ENCODE measurements at places on chromosomes 3 and 15.

DNA sequence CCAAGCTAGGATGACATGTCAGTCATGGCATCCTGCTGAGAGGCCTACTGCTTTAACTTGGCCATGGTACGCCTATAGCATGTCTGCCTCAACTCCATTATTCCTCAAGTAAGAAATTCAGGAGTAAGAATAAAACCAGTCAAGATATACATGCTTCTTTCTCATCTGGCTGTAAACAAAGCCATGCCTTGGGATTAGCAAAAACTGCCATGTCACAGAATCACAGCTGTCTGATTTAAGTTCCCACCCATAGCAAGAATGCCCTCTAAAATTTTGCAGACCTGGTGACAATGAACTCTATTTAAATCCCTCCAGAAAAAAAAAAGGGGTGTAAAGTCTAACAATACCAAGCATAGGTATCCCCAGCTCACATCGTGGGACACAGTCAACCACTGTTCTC, 55.6 kb upstream of the ACAN start:
- DNase-seq = no peak

- no peak for DNase-seq
Observed at GRCh38 chr3:123155471-123156011, 46.2 kb upstream of the SEC22A start.

DNA sequence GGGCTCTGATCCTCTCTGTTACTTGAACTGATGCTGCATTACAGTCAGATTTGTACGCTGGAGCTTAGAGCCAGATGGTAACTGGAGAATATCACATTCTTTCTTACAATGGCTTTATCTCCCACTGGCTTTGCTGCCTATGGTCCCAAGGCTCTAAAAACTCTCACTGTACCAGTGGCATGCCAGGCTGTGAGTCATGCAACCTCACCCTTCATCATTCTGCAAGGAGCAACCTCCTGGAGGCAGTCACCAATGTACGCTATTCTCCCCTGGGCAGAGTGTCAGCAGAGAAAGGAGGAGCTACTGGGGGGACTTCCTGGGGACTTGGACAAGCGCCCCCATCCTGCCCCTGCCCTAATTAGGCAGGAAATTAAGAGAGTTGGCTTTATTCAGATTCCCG, 97.9 kb upstream of the EIF1B start:
- no peak for DNase-seq

DNA sequence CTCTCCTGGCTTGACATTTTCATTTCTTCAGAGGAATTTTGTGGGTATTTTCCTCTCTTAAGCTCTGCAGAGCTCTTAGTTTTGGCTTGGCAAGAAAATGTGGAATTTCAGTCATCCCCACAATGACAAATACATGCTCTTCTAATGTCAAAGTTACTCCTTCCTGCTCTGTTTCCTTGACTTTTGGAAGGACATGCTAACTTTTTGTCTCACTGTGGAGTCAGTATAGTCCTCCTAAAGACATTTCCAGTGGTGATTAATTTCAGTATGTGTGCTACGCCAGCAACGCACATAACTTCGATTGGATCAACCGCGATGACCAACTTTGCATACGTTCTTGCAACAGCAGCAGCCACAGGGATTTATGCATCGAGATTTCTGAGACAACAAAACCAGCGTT, 13.3 kb downstream of the EBLN2 start:
- no peak for DNase-seq

DNA sequence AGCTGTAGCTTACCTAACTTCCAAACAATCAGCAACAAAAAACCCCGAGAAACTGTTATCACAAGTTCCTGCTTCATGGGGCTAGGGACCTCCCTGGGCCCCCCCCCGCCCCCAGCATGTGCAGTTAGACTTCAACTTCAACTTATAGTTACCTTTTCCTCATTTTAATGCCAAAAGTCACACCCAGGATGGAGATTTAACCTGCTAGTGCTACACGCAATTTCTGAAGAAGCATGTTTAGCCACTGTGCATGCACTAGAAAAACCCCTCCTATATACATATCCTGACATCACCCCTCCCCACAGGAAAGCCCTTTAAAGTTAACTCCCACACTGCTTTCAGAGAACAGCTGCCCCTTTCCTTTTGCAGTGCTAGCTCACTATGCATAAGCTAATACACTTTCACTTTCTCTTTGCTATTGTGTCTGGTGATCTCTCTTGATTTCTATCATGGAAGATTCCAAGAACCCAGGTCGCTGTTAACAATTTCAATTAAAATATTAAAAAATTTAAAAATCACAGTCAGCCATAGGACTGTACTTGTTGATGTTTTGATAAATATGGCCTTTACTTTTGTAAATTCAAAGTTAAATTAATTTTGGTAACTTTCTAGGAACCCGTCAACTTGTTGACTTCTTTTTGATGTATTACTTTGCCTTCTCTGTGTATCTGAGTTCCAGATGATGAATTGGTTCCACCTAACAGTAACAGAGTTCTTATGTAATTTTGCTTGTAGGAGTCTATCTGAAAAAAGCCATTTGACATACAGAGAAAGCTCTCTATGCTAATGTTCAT, 75.2 kb upstream of the ACAD9 start:
- peak; percentile 52 for DNase-seq

- no peak for DNase-seq
Observed at GRCh38 chr3:40068636-40069035, 240.9 kb upstream of the EIF1B start.

- DNase-seq = no peak
Observed at GRCh38 chr3:63832395-63832794, 13.3 kb downstream of the C3orf49 start.

GRCh38 chr3:126085841-126086240, 1.9 kb upstream of the SLC41A3 start:
- DNase-seq = no peak

- no peak for DNase-seq
Observed at GRCh38 chr3:9135526-9135925, 113.9 kb downstream of the SRGAP3 start.

GRCh38 chr15:34709866-34710265, 44.9 kb downstream of the GJD2 start:
- DNase-seq = no peak

GRCh38 chr15:27412415-27412814, 441.4 kb downstream of the GABRG3 start:
- DNase-seq = no peak

DNA sequence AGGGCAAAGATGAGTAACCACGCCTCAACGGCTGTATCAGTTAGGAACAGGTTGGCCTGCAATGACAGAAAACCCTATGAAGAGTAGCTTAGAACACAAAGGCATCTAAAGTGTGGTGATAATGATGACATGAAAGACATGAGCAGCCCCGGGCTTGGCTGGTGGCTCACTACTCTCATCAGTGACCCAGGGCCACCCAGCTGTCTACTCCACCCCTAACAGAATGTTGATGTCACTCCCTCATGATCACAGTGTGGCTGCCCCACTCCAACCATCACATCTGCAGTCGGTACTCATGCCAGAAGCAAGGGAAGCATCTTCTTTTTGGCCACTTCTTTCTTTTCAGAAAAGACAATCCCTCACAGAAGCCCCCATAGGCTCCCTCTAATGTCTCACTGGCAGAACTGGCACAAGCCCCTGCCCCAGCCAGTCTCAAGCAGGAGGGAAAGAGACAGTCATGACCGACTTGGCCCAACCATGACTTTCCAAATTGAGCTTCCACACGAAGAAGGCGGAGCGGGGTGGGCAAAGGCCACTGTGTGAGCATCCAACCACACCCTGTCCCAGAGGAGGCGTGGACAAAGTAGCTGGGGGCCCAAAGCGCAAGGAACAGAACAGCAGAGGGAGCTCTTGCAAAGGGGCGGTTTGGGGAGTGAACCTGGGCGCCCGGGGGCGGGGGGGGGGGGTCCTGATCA, 72.0 kb upstream of the IQSEC1 start:
- DNase-seq = no peak

- DNase-seq = no peak
Observed at GRCh38 chr3:151709847-151710246, 23.9 kb upstream of the AADACL2 start.

- DNase-seq = no peak
Observed at GRCh38 chr15:72464251-72464650, 9.9 kb upstream of the ARIH1 start.

DNA sequence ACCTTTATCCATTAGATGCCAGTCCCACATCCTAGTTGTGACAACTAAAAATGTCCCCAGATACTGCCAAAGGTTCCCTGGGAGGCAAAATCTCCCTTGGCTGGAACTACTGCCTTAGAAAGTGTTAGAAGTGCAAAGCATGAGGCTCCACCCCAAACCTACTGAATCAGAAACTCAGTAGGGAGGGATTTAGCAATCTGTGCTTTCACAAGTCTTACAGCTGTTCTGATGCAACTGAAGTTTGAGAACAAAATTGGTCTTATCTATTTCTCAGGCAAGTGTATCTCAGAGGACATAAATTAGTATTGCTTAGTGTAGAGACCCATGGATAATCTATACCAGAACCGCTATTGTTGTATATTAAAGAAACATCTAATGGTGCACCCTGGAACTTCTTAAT, 70.2 kb downstream of the CLDN1 start:
- DNase-seq = no peak

DNA sequence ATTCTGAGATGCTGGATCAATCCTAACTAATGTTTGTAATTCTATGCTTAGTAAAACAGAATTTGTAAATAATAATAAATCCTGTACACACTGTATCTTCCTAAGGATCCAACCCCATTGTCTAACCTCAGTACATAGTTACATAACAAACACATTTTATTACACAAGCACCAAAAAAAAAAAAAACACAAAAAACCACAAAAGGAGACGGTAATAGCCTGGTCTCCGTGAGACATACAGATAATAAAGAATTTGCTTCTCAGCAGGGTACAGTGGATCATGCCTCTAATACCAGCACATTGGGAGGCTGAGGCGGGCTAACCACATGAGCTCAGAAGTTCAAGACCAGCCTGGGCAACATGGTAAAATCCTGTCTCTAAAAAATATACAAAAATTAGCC, 558.7 kb downstream of the MAGI1 start:
- DNase-seq = no peak

All from GM12891 (cell line).